Hematopoietic multipotent progenitor cell treated with erythropoietin and hydrocortisone succinate and interleukin-3 and kit ligand, for 8 days (in vitro differentiated cells): ENCODE measurements at places on chromosomes 1 and 21.

- DNase-seq = no peak
These were observed 34.0 kb upstream of the ABCA4 start for GRCh38 chr1:94154989-94155388.

GRCh38 chr1:194233069-194233468 lies 1046.7 kb upstream of the B3GALT2 start:
- DNase-seq = no peak

GRCh38 chr1:116971965-116972673 lies 29.4 kb upstream of the CD101 start:
- no peak for DNase-seq

DNA sequence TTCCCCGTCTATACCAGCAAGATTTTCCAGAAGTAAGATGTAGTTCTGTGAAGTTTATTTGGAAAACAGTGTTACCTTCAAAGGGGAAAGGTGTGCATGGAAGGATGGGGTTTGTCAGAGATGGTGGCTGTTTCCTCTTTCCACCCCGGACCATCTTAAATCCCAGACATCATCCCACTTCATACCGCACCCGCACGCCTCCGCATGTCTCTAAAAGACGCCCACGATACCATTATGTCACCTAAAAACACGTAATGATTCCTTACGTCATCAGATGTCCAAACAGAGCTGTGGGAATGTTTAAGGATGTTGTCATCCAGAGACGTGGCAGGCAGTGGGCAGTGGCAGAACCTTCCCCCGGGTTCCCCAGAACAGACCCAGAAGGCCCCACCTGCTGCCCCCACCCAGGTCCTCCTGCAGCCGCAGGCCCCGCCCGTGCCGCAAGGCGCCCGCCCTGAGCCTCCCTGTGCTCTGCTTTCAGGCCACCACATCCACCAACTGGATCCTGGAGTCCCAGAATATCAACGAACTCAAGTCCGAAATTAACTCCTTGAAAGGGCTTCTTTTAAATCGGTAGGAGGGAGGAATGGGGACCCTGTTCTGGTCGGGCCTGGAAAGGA lies 152.2 kb downstream of the PEX14 start:
- no peak for DNase-seq

- no peak for DNase-seq
These were observed 276.9 kb downstream of the VAV3 start for GRCh38 chr1:107687849-107688753.

- DNase-seq = no peak
These were observed 13.2 kb upstream of the SCYL3 start for GRCh38 chr1:169906938-169907337.

DNA sequence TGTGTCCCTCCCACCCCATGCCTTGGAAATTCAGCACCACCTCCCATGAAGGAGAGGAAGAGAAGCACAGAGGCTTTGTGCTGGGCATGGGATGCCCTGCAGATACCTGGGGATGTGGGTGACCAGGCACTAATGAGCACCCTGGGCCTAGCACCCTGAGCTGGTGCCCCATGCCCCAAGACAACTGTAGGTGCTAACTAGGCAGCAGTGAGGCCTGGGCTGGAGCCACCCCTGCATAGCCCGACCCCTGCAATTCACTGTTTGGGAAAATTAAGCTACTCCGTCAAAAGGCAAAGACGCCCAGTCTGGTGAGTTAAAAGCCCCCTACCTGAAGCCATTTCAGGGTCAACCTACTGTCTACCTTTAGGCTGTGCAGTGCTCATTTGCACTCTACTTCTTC lies 5.4 kb downstream of the KCNA2 start:
- DNase-seq = no peak

DNA sequence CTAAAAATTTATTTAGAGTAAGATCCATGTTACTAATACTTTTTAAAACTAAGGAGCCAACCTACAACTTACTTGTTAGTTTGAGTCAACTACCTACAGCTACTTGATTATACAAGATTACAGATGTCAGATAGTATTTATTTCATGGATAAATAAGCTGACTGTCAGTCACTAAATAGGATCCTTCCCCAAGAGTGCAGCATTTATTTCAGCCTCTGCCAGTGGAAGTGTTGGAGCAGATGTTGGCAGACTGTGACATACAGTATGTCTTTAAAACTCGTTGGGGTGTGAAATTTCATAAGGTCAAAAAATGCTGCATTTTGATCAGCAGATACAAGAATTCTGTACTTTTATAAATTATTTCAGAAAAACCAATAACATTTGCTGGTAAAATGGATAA lies 156.2 kb downstream of the AKT3 start:
- no peak for DNase-seq

- peak; percentile 43 for DNase-seq
These were observed 119.2 kb upstream of the IPO9 start for GRCh38 chr1:201709564-201710295.

- no peak for DNase-seq
These were observed 882 bp downstream of the VPS13D start for GRCh38 chr1:12230549-12231275.

GRCh38 chr1:108699375-108700332 lies 7.5 kb downstream of the PRPF38B start:
- no peak for DNase-seq

DNA sequence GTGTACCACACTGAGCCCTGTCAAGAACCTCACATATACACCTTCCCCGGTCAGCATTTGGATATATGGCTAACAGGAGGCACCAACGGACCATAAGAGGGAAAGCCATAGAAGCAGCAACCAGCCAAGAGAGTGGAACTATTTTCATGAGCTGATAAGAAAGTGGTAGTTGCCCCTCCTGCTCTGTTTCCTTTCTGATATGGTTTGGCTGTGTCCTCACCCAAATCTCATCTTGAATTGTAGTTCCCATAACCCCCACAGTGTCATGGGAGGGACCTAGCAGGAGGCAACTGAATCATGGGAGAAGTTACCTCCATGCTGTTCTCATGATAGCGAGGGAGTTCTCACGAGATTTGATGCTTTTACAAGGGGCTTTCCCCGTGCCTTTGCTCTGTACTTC lies 366.1 kb upstream of the DAB1 start:
- DNase-seq = peak; percentile 3

GRCh38 chr21:17201741-17202260 lies 311.0 kb upstream of the CXADR start:
- DNase-seq = no peak

DNA sequence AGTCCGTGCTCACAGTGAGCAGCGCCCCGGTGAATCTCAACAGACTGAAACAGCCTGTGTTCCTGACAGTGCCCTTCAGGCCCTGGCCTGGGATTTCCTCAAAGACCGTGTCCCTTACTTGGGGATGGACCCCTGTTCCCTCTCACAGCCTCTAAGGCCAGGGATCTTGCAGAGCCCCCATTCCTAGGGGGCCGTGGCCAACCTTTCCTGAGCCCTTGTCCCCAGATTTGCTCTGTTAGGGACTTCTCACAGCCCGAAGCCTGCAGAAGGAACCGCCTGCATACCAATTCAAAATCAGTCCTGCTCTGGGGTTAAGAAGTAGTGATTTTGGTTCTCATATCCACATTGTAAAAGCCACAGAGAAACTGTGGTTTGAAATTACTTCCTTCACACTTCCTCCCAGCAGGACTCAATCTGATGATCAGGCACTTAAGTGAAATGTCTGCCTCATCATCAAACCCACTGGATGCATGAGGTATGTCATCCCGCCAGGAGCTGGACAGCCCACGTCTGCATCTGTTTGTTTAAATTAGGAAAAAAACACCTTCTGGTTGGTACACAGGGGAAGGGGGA lies 14.9 kb downstream of the ABCA4 start:
- no peak for DNase-seq

DNA sequence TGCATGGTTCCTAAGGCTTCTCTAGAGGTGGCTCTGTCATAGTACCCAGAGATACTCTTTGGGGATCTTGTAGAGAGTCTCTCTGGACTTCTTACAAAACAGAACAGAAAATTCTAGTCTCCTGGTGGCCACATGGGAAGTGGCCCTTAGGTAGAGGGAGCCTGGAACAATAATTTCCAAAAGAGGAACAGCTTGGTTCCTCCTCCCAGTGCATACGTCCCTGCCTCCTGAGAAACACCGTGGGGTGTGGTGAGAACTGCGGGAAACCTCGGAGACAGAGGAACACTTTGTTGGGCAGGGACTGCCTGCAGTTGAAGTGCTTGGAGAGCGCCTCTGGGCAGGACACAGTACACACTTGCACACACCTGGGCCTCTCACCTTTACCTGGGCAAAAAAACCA lies 38.8 kb upstream of the EPHA8 start:
- DNase-seq = no peak

DNA sequence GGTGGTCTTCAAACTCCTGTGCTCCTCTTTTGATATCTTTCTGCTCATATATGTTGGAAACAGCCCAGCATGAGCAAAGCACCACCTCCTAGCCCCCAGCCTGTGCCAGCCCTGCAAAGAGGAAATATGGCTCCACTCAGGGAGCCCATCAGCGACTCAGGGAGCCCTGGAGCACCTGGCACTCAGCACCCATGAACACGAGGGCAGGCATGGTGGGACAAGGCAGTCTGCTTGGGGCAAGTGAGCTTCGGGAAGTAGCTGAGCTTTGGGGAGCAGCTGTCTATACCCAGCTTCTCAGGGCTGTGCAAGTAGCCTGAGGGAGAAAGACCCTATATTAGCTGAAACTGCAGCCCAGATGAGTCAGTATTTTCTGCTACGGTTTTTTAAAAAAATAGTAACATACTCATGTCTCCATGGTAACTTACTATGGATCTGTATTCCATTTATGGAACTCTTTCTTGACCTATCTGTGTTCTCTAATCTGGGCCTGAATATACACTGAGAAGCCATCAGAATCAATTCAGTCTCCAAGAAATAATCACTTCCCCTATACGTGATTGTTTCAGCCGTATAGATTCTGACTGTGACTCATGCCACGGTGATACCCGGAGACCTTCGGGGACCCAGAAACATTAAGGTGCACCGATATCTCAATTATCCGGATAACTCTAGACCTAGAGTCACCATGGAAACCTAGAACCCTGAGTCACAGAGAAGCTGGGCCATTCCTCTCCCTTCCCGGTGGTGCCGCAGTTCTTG lies 1.5 kb upstream of the ETS2 start:
- DNase-seq = no peak

GRCh38 chr1:972726-973458 lies 6.6 kb downstream of the PLEKHN1 start:
- DNase-seq = no peak

DNA sequence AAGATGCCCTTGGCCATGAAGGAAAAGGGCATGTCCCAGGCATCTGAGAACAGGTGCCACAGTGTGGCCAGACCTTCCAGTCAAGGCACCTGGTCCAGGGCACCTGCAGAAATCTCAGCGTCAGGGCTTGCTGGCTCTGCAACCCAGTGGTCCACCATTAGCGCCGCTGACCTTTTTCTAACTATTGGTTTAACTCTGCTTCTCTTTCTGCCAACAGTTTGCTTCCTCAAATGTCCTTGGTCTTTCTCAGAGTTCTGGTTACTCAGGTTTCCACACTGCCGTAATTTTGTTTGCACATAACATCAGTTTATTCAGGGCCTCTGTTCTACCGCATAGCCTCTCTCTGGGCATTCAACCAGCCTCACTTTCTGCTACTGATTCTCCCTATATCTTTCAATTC lies 16.5 kb upstream of the FYB2 start:
- DNase-seq = no peak

DNA sequence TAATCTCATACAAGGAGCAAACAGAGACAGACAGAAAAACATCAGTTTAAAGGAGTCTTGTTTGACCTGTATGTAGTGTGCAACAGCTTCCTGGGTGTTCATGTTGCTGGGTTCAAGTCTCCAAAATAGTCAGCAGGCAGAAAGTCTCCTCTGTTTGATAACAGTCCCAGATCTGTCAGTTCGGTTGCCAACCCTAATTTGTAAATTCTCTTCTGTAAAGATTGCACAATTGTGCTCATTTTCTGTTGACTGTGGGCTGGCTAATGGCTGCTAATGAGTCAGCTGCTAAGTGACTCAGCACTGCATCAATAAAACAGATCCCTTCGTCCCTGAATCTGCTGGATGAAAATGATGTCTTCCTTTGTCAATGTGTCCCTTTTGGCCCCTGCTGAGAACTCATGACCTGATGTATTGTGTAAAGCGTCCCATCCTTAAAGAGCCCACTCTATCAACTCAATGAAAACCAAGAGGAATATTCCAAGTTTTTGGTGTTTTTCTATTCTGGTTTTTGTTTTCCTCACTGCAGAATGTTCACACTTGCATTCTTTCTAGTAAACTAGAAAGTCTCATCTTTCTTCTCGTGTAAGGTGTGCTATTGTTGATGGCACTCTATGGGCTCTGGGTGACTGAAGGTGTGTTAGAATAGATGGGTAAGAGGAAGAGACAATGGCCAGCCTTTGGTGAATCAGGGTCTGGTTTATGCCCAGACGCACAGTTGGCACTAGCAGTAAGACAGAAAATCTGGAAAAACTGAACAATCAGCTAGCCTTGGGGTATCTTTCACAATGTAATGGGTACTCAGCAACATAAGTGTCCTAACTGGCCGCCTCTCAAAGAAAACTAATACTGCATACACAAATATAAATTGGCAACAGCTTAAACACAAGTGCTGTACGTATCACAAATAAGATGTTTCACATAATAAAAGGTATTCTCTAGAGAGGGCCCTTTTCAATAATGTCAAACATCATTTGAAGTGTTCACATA lies 75.1 kb upstream of the SIPA1L2 start:
- DNase-seq = no peak
